ENCODE measurements at places on chromosomes 16 and 17.

GRCh38 chr17:29073520-29073919 is 30.6 kb downstream of the PIPOX start:
- DNase-seq, result no peak

- DNase-seq, result no peak
Observed at GRCh38 chr16:11681976-11682654, 13.9 kb downstream of the SNN start.

DNA sequence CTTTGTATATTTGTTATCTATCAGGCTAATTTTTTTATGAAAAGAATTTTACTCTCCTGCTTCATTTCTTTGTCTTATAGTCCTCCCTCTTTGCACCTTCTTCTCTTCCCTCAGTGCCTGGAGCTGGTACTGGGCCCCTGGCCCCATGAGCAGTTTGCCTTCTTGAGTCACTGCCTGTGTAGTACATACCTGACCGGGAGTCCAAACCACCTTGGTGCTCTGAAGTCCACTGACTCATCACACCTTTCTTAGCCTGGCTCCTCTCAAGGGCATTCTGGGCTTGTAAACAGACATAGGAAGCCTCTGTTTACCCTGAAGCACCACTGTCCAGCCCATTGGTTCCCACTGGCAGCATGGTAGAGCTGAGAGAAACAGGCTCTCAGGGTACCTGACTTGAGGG is 11.0 kb upstream of the TACO1 start:
- no peak for DNase-seq

DNA sequence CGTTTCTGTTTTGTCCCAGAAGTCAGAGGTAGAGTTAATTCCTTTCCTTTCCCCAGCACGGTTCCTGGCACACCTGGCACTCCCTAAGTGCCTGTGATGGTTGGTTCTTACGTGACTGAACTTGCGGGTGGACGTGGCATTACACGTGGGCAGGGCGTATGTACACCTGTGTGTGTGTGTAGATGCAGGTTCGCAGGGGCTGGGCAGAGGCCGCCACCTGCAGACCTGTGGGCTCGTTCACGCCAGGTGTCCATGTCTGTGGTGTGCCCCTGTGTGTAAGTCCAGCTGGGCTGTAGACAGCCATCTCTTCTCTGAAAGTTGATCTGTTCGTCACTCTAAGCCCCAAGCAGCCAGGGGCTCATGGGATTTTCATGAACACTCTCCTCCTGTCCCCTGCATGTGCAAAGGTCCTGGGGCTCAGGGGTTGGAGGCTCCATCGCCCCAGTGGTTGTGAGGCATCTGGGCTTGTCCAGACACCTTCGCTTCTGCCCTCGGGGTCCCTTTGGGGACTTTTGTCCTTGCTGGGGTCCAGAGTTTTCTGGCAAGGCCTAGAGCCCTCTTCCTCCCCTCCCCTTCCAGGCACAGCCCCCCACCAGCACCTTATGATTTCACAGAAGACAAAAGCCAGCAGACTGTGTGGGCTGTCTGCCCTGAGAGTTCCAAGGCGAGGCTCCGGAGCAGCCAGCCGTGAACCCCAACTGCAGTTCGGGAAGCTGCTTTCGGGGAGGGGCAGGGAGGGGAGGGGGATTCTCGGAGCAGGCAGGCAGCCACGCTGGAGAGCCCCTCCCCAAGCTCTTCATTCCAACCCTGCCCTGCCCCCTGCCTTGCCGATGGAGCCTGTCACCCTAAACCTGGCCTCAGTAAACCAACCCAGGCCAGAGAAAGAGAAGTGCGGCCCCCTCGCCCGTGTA is 5.4 kb upstream of the FSCN2 start:
- no peak for DNase-seq

DNA sequence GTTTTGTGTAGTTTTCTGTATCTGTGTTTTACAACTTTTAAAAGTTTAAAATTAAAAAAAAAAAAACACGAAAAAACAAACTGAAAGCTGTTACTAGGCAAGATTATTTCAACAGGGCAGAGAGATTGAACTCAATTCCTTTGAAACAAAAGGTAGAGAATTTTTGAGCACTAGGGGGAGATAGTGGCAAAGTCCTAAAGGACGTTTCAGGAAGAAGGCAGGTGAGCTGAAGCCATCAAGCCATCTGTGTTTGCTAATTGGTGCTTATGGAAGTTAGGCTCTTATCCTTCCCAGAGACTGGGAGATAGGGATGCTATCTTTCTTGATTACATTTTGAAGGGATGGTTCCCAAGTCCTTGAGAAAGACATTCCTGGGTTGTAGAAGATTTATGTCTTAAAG is 70.6 kb upstream of the CLEC3A start:
- peak; percentile 65 for DNase-seq

DNA sequence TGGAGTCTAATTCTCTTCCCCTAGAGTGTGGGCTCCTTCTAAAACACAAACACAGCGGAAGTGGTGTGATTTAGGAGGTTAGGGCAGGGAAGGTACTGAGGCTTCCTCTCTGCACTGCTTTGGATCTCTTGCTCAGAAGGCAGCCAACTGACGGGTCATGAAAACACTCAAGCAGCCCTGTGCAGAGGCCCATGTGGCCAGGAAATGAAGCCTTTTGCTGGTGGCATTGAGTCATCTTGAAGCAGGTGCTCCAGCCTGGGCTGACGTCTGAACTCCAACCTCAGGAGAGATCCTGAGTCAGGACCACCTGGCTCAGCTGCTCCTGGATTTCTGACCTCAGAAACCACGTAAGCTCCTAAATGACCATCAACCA is 72.9 kb downstream of the MRM1 start:
- DNase-seq, result no peak

DNA sequence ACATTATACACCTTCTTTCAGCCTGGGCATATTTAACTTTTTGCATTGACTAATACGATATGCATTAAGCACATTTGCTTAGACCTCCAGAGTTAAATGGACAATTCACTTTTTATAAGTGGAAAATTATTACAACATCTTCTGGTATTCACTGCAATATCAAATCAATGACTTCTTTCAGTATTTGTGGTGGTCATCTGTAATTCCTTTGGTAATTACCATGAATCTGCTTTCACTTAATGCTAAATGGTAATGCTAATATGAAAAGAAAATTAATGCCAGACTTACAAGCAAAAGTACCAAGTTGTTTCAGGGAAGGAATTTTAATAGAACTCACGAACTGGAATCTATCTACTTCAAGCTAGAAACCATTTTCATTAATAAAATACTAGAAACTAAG is 6.4 kb downstream of the GPATCH8 start:
- DNase-seq, result no peak

DNA sequence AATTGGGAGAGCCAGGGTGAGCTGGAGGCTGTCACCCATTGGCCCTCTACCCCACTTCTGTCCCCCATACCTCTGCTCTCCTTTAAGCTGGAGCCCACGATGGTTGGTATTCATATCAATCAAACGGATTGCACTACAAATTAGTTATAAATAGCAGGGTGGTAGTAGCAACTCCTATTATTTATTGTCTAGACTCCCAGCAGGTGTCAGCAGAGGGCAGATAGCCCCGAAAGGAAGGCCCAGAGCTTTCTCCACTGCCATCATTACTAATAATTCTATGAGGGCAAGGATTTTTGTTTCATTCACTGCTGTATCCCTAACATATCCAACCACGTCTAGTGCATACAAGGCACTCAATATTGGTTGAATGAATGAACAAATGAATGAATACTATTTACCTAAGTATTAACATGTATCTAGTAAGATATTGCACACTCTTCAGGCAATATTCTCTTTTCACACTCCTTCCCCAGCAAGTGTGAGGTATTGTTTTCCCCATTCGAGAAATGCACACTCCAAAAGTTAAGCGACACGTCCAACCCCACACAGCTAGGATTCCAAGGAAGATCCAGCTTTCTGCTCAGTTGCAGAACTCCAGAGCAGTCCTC is 6.3 kb downstream of the C17orf50 start:
- DNase-seq, result no peak

- no peak for DNase-seq
Observed at GRCh38 chr17:72376526-72377345, 255.9 kb downstream of the SOX9 start.

DNA sequence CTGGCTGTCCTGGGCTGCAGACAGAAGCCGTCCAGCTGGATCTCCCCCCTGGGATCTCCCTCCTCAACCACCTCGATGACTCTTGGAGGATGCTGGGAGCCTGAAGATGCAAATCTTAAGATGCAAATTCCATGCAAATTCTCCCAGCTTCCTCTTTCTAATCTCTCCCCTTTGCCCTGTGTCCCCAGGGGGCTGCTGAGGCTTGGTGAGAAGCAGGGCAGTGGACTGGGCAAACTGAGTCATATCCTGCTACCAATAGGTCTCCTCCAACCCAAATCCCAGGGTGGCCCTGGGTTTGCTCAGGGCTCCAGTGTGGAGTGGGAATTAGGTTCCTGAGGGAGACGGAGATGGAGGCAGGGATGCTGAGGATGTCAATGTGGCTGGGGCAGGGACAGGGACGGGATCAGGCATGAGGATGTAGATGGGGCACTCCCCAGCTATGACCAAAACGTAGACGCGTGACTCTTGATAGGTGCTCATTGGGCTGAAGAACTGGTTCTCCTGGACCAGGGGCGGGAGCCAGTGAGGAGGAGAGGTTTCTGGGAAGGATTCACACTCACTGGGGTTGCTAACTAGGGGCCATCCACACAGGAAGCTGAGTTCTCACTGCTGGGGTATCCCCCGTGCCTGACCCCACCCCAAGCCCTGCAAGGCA is 3.6 kb upstream of the ALOX12B start:
- DNase-seq, result no peak

DNA sequence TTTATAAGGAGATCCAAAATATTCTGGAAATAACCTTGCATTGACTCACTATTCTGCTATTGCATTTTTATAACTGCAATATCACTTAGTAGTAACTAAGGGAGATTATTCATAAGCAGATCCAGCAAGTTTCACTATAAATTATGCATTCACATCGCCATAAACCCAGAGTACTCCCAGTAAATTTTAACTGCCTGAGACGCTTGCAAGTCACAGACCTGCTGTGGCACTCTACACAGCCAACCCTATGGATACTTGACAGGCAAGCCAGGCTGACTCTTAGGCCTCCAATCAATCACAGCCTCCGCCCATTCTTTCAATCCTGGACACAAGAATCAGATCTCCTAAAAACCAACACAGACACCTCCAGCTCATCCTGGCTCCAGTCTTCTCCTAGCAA is 28.2 kb downstream of the USP31 start:
- DNase-seq, result no peak

- DNase-seq, result peak; percentile 23
Observed at GRCh38 chr17:43766413-43767052, 7.9 kb upstream of the SOST start.

- DNase-seq, result peak; percentile 90
Observed at GRCh38 chr16:21300309-21301167, 22.4 kb upstream of the CRYM start.

GRCh38 chr17:7997186-7997585 is 5.2 kb upstream of the GUCY2D start:
- no peak for DNase-seq

Data from COR-L47 (cell line).